ENCODE measurements at places on chromosomes 5 and 9.
A peak's percentile ranks its signal among the peaks of the same experiment; 100 is the strongest.

GRCh38 chr9:69671879-69672595 is at the start of gene APBA1:
APBA1 (minus strand) TSS chr9:69672371.
- DNase-seq, result peak; percentile 7

GRCh38 chr5:1294835-1295649 is at the start of gene TERT:
TERT (minus strand) TSS chr5:1295068; CDS start chr5:1294989, 79 bp downstream.
- DNase-seq, result no peak

- no peak for DNase-seq
Measured at GRCh38 chr9:116933251-116933650, 246.1 kb downstream of the TRIM32 start.

GRCh38 chr5:42994246-42994554 is 45.9 kb downstream of the ANXA2R start:
- DNase-seq, result no peak

GRCh38 chr9:37747271-37747753 is 6.3 kb upstream of the TRMT10B start:
- DNase-seq, result no peak

- DNase-seq, result no peak
Measured at GRCh38 chr9:69847491-69847890, 26.9 kb downstream of the CFAP95 start.

GRCh38 chr5:166722939-166723338 is 1568.5 kb upstream of the WWC1 start:
- no peak for DNase-seq

DNA sequence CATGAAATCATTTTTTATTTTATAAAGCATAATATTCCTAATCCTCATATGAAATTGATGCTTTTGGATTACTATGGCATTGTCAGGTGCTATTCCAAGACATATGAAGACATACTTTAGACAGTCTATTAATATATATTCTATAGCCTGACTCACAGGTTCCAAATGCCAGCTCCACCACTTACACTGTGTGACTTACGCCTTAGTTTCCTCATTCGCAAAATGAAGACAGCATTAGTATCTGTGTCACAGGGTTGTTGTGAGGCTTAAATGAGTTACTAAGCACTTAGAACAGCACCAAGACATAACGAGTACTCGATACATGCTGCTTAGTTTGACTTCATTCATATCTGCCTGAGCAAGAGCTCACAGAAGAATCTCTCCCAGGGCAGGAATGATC is 132.2 kb upstream of the PTGER4 start:
- DNase-seq, result no peak

- no peak for DNase-seq
Measured at GRCh38 chr5:84286662-84287061, 98.0 kb downstream of the EDIL3 start.

GRCh38 chr9:134784577-134785305 is 95.9 kb upstream of the FCN2 start:
- no peak for DNase-seq

DNA sequence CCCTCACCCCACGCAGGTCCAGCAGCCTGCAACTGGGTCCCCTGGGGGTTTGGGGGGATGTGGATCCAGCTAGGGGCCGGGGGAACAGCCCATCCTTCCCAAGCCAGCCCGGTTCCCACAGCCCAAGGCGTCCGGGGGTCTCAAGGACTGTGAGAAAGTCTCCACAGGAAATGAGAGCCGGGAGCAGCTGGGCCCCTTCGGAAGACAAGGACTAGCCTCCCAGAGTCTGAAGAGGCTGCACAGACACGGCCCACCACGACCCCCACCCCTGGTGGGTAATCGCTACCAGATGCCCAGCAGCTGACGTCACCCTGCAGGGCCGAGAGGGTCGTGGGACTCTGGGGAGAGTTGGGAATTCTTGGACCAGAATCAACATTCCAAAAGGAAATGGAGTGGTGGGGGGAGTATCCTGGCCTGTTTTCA is 10.5 kb downstream of the SH2D3C start:
- DNase-seq, result no peak

DNA sequence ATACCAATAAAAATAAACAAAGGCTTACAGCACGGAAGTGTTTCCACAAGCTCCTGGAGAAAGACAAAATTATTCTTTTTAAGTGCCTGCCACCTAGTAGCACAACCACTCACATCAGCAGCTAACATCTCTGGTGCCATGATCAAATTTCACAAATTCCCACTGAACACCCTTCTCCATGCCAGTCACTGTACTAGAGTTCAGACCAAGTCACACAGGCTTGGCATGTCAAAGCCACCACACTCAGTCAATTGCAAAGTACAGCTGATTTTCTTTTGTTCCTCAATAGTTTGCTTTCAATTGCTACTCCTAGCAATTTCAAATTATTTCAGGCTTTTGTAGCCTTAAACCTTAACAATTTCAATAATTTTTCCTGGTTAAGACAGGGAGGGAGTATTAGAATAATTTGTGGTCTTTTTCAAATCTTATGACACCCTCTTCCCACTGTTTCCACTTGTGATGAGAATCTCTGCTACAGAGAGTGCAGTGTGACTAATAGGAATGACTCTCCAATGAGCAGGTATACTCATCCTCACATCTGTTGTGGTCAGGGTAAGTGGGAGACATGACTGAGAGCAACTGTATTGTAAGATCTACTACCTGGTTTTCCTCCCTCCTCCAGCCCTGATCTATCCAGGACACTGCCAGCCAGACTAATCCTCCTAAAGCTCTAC is 46.2 kb downstream of the RNF145 start:
- DNase-seq, result no peak

DNA sequence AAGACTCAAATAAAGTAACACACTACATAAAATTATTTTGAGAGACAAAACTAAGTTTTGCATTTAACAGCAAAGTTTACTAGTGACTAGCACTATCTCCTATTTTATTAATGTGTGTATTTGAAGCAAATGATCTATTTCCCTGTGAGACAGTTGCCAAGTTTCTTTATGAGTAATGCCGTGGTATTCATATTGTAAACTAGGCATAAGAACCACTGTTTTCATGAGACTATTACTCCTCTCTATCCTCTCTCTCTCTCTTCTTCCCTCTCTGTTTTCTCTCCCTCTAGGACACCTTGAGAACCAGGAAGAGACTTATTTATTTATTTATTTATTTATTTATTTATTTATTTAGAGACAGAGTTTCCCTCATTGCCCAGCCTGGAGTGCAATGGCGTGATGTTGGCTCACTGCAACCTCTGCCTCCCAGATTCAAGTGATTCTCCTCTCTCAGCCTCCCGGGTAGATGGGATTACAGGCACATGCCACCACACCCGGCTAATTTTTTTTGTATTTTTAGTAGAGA is 61.1 kb downstream of the MLANA start:
- no peak for DNase-seq

DNA sequence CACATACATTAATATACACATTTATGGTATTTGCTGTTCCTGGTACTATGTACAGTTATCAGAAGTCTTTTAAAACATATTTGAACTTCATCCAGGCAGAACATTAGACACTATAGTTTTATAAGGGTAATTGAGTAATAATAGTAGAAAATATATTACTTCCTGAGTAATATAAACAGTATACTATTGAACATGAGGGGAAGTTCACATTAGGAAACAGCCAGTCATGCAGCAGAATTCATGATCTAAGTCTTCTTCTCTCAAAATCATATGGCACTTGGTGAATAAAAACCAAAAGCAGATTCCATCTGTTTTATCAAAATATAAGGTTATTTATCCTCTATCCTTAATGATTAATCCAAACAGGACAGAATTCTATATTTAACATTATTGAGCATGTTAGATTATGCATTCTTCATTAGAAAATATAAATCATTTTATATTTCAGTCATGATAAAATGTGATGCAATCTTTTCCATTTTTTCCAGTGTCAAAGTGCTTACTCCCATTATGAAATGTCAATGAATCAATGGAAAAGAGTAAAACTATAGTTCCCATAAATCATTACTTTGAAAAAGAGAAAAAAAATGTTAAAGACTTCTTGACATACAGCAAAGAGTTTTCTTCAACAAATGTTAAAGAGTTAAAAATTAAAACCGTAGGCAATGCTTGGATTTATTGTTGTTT is 584.3 kb upstream of the TUSC1 start:
- DNase-seq, result no peak

GRCh38 chr9:87513161-87513560 is 15.5 kb downstream of the DAPK1 start:
- DNase-seq, result no peak

- DNase-seq, result no peak
Measured at GRCh38 chr5:104576677-104577076, 1014.1 kb upstream of the NUDT12 start.

DNA sequence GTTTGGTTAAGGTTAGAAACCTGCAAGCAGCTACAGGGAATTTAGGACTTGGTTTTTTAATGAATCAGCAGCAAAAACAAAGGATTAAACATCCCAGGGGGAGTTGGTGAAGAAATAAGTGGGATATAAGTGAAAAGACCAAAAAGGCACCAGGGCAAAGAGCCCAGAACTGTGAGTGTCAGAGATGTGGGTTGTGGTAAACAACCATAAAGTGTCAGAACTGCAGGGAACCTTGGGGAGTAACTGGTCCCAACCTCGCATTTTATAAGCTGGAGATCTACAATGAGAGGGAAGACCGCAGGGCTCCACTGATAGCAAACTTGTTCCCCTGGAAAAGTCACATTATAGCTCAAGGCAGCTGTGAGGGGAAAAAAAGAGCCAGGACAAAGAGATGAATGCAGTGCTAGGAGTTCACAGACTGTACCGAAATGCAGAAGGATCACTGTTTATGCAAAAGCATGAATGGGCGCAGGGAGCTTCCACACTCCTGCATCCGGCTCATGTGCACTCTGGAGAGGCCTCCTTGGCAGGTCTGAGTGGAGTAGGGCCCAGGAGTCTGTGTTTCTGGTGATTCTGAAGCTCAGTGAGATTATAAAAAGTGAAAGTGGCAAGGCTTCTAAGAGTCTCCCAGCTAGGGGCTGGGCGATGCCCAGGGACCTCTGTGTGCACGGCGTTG is 156.3 kb downstream of the GOLPH3 start:
- no peak for DNase-seq

- DNase-seq, result no peak
Measured at GRCh38 chr5:111434800-111435199, 77.5 kb downstream of the STARD4 start.

GRCh38 chr9:72786948-72787347 is 165.9 kb downstream of the ALDH1A1 start:
- no peak for DNase-seq

GRCh38 chr9:83754383-83754977 is 46.7 kb upstream of the UBQLN1 start:
- DNase-seq, result no peak

DNA sequence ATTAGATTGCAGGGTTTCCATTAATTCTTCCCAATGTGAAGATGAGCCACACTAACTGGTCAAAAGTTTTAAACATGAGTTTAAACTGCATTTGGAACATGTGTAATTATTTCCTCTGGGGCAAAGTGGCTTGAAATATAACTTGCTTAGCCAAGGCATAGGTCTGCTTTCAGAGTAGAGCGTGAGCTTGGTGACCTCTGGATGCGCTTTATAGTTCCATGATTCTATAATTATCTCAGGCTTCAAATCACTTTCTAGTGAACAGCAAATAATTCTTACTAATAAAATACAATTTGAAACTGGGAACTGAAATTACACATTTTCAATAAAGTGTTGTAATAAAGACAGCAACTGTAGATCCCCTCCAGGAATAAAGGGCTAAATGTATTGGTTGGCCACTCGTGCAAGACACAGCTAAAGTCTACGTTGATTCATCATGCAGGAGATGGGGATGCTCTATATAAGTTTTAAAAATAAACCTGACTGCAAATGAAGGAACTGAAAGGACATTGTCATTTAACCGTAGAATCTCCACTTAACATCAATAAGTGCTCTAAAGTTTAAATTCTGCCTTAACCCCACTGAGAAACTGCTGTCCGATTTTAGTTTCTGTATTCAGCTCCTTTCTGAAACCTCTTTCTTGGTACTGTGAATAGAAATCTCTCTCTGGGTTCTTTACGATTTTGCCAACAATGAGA is 460.0 kb downstream of the PSAT1 start:
- no peak for DNase-seq

DNA sequence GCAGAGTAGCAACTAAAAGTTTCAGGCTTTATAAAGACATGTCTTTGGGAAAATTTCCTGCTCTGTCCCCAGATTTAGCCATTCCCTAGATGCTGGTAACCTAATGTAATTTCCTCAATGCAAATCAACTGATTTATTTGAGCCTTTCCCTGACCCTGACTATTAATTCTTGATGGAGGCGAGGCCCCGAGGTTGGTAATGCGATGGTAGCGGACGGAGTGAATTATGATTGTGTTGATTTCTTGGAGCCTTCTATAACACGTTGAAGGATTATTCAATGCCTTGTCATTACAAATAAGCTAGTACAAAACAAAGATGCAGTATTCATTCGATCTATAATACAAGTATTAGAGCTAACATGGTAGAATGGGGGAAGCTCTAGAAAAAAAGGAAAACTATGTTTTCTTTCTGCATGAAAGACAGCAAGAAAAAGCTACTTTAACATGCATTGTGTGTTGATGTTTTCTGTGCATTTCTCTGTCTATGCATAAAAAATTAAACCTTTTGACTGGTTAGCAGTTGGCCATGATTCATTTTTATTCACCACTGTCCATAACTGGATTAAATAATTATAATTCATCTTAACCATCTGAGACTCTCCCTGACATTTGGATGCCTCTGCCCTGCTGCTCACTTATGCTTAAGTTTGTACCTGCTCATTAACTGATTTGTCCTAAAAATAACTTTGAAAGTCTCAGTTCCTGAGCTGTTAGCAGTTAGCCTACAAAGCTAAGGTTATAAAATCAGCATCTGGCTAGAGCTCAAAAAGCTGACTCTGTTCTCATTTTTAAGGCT is 490.2 kb upstream of the NUDT12 start:
- no peak for DNase-seq

GRCh38 chr9:91873637-91874051 is 76.4 kb downstream of the ROR2 start:
- DNase-seq, result no peak

DNA sequence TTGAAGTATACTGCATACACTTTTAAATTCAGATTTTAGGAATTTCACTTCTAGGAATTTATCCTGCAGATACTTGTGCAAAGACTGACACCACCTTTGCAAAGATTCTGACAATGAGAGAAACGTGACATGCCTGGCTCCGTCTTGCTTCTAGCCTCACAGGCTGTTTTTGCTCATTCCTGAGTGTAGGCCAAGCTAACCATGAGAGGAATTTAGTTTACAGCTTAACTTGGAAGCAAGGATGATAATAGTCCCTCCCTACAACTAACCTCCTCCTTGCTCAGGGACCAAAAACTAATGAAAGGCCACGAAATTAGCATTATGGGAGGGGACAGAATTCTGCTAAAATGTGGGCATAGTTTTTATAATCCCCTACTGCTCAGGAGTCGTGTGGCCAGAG is 31.1 kb downstream of the C5orf22 start:
- DNase-seq, result no peak

GRCh38 chr9:91799113-91799744 is 150.8 kb downstream of the ROR2 start:
- DNase-seq, result no peak

All from activated CD8-positive, alpha-beta memory T cell treated with anti-CD3 and anti-CD28 coated beads for 48 hours (primary cell).